ENCODE measurements at places on chromosomes 3 and 15.

DNA sequence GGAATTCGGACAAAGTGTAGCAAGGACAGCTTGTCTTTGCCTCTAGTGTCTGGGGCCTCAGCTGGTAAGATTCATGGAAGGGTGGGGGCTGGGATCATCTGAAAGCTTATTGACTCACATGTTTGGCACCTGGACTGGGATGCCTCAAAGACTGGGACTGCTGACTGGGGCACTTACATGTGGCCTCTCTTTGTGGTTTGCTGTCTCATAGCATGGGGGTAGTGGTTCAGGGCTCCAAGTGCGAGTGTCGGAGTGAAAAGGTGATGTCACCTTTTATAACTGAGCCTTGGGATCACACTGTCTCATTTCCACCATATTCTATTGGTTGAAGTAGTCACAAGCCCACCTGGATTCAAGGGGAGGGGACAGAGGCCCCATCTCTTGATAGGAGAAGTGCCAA, 6.8 kb downstream of the MFSD1 start:
- no peak for DNase-seq

- DNase-seq, result no peak
Observed at GRCh38 chr3:107861904-107862303, 228.9 kb downstream of the CD47 start.

DNA sequence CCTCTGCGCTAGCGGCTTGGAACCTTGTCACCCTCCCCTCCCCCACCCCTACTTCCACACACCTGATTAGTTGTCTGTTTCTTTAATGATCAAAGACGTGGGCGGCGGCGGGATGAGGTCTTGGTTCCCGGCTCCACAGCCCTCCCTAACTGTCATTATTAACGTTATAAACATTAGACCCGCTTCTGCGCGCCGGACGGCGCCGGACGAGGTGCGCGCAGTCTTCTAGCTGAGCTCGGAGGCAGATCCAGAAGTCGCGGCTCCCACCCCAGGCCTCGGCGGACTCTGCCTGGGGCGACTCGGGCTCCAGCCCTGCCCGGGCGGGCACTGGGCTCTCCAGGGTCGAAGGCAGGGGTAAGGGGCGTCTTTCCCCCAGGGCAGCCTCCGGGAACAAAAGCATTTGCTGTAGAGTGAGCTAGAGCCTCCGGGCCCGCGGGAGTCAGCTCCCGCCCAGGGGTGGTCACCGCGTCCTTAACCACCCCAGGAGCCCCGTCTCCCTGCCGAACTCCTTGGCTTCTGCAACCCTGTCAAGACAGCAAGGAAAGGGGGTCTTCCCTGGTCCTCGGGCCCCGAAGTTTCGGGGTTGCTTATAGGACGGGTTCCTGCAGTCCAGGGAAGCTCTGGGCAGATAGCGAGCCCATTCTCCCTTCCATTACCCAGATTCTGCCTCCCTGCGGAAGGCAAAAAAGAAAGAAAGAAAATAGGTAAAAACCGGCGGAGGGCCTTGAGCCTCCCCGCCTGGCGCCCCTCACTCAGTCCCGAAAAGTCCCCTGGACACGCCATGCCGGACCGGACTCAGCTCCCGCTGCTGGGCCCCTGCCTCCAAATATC, 2.2 kb upstream of the ISLR2 start:
- no peak for DNase-seq

DNA sequence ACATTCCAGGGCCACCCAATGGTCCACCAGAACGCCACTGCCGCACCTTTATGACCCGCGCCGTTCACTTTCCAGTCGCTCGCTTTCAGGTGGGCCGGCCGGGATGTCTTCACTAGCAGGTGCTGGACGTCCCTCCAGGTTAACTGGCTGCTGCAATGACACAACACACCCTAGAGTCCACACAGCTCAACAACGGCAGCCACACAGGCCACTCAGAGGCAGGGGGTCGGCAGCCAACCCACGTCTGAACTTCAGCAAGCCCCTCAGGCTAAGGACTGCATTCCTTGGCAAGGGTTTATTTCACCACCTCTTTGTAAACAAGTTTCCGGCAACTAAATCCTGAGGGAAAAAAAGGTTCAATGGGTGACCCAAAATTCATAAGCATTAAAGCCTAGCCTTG, 89.2 kb upstream of the SNRPA1 start:
- DNase-seq, result no peak

DNA sequence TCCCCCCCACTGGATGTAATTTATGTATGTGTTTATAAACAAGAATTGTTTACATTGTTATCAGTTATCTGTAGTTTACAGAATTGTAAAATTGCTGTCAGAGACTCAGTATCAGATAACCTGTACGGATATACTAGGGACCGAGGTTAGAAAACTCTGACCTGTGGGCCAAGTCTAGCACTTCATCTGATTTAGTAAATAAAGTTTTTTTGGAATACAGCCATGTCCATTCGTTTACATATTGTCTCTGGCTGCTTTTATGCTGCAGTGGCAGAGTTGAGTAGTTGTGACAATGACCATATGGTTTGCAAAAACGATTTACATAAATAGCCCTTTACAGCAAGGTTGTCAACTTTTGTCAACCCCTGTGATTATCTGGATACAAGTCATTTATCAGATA, 52.6 kb downstream of the LRRC28 start:
- no peak for DNase-seq

DNA sequence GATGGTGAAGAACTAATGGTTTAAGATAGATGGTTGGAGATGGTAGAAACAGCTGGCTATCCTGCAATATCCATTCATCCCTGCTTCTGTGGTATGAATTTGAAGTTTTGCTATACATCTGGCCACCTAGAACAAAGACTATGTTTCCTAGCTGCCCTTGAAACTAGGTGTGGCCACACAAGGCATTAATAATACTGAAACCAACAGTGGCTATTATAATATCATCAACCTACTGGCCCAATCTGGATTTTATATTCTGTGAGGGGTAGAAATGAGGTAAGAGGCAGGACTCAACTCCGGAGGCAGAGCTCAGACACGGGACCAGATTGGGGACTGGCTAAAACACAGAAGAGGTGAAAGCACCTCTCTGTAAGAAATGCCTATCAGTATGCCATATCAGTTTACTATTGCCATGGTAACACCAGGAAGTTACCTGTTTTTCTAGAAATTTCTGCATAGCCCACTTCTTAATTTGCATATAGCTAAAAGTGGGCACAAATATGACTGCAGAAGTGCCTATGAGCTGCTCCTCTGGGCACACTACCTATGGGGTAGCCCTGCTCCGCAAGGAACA, 8.4 kb downstream of the IFT80 start:
- DNase-seq, result no peak

- no peak for DNase-seq
Observed at GRCh38 chr3:111976254-111976653, 2.6 kb upstream of the ABHD10 start.

DNA sequence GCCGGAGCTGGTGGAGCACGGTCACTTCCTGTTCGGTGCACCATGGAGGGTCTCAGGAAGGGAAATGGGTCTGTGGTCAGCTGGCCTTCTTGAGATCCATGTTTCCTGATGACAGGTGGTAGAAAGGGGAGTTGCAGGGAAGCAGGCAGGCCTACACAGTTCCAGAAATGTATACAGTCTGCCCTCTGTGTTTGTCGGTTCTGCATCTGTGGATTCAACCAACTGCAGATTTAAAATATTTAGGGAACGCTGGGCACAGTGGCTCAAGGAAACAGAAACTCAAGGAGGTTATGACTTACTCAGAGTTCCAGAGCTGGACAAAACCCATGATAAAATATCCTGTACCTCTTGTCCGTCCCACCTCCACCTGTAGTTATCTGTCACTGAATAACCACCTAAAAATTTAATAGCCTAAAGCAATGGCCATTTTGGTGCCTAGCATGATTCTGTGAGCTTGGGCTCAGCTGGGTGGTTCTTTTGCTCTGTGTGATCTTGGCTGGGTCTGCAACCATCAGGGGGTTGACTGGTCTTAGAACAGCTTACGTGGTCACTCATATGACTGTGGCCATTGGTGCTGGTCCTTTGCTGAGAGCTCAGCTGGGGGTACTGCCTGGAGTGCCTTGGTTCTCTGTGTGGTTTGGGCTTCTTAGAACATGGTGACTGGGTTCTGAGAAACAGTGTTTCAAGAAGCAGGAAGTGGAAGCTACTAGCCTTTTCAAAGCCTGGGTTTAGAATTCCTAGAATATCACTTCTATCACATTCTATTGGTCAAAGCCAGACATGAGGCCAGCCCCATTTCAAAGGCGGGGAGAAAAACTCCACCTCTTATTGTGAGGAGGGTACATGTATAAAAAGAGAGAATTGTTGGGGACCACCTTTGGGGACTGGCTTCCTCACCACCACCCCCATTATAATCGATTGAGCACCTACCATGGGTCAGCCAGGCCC, 239.7 kb upstream of the BHLHE40 start:
- no peak for DNase-seq

GRCh38 chr3:134339331-134339730, 34.9 kb downstream of the AMOTL2 start:
- no peak for DNase-seq

GRCh38 chr3:39978308-39978707, 168.9 kb downstream of the MYRIP start:
- no peak for DNase-seq

GRCh38 chr3:46929324-46929723, 47.2 kb downstream of the CCDC12 start:
- DNase-seq, result peak; percentile 30

DNA sequence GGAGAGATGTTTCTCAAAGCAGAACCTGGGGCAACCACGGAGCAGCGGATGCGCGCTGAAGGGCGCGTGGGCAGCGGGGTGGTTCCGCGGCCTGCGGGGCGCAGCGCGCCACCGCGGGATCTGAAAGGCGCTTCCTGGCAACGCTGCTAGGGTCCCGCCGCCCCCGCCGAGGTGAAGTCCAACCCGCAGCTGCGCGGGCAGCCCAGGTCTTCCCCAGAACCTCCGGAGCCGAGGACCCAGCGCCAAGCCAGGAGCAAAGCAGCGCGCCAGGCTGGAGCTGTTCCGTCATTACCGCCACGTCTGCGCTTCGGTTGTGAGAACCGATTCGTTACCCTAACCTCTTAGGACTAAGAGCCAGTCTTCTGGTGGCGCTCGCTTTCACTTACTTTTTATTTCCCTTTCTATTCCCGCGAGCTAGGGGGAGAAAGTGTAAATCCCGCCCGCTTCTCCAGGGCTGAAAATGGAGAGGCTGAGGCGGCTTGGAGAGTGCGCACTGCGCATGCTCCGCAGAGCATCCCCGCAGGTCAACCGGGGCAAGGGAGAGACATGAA, 3.2 kb upstream of the GABRG3 start:
- no peak for DNase-seq

- DNase-seq, result no peak
Observed at GRCh38 chr3:89245612-89246011, 138.2 kb downstream of the EPHA3 start.

GRCh38 chr3:178172121-178172520, 364.1 kb upstream of the KCNMB2 start:
- DNase-seq, result no peak

DNA sequence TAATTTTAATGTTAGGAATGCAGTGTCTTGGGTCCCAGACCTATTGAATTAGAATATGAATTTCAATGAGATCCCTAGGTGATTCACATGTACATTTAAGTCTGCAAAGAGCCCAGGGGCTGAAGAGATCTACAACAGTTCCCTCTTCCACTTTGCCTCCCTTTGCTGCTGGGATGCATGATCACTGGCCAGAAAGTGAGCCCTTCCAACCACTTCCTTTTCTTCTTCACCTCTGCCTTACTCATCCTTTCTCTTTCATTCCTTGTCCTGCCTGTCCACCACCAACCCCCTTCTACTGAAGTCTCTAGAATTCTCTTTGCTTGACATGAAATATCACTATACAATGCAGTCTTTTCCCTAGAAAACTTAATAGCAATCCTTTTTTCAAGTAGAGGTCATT, 222.4 kb upstream of the LRIG1 start:
- no peak for DNase-seq

- no peak for DNase-seq
Observed at GRCh38 chr15:47987461-47987860, 133.3 kb upstream of the SLC24A5 start.
